Right renal cortex interstitium (tissue), 3 donors: ENCODE measurements at places on chromosomes 6 and 20. TPM values are rescaled to one million over a fixed set of nuclear protein-coding genes. Genes with fewer than 3 reads are reported as not detected.

The GABRR1 gene
- polyA plus RNA-seq = 3.0 TPM

- no peak for DNase-seq
Observed at GRCh38 chr20:41854765-41855164, 236.6 kb upstream of the CHD6 start.

DNA sequence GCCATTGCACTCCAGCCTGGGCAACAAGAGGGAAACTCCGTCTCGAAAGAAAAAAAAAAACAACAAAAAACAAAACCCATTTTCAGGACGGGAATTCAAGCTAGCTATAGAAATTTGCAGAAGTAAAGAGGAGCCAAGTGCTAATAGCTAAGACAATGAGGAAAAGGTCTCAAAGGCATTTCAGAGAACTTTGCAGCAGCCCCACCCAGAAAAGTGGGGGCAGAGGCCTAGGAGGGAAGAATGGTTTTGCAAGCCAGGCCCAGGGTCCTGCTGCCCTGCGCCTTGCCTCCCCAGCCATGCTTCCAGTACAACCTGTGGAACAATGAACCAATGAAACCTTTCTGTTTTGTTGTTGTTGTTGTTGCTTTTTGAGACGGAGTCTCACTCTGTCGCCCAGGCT, 38.3 kb upstream of the SAMHD1 start:
- no peak for DNase-seq

- no peak for DNase-seq
Observed at GRCh38 chr20:46214824-46215488, 93.3 kb downstream of the CDH22 start.

- DNase-seq = no peak
Observed at GRCh38 chr20:21272279-21272678, 30.9 kb upstream of the XRN2 start.

DNA sequence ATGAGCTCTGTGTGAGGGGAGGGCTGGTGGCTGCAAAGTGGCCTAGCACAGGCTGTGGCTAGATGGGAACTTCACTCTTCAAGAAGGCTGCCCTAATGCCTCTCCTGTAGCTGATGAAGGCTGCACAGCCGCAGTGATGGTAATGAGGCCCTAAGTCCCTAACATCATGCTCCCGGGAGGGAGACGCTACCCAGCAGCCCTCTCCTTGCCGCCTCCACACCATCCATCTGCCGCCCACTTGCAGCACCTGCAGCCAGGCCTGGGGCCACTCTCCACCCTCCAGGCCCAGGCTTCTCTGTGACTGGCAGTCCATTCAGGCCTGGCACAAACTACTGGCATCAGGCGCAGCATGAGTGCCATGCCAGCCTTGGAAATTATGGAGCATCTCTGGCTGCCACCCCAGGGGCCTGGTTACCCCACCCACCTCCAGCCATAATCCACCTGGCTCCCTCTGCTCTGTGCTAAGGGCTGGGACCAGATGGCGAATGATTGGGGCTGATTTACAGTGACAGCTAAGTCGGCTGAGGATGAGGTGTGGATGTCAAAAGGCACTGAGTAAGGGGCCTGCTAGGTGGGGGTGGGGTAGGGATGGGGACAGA, 284.2 kb downstream of the LRFN2 start:
- no peak for DNase-seq

DNA sequence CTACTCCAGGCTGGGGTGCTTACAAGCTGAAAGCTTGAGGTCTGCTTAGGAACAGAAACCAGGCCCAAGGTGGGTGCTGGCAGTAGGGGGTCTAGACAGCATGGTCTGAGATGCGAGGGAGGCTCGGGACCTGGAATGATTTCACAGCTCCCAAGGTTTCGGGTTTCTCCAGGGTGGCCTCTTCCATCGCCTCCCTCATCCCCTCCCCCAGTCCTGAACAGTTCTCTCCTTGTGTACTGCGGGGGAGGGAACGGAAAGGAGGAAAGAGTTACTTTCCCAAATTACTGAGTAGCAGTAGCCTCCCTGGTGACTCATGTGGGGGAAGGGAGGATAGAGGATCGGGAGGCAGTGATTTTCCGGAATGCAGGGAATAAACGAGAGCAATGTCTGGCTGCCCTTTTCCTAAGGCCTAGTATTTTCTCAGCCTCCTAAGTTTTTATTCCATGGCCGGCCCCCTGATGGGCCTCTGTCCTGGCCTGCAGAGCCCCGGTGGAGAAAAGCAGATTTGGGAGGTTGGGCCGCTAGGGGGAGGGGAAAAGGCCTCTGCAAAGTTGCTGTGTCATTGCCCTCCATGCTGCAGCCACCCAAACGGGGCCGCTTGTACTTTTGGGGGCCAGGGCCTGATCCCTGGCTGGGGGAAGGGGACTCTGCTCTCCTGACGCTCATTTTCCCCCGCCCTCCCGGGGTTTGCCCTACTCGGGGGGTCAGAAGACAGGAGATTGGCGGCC, 1.5 kb downstream of the BRD2 start:
- peak; percentile 88 for DNase-seq

DNA sequence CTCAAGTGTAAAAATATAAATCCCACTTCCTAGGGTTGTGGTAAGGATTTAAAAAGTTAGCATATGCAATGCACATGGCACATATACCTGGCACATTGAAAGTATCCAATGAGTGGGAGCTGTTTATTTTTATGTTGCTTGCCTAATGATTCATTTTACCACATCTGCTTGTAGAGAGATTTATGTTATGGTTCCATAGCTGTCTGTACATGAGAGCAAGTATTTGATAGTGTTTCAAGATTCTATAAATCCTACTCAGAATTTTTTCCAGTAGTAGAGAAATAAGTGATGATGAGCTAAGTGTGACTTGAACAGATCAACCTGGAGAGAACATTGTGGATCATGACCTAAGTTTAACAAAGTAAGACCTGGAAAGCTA, 125.3 kb upstream of the SPTLC3 start:
- no peak for DNase-seq

- DNase-seq = no peak
Observed at GRCh38 chr6:139547122-139547776, 172.8 kb upstream of the CITED2 start.

DNA sequence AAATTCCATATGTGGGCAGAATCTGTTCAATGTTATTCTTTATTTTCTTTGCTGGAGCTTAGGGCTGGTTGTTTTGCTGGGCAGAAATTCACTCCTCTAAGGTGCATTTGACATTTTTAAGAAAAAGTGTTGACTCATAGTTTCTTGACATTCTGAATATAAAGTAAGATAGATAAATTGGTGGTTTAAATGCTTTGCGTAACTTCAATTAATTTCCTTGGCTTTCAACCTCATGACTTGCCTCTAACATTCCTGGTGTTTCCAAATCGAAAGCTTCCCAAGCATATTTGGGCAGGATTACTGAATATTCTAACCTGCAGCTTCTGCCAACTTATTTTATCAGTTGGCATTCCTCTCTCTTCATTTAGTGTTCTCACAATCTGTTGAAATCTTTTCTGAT, 718.7 kb upstream of the ADGRB3 start:
- DNase-seq = no peak

DNA sequence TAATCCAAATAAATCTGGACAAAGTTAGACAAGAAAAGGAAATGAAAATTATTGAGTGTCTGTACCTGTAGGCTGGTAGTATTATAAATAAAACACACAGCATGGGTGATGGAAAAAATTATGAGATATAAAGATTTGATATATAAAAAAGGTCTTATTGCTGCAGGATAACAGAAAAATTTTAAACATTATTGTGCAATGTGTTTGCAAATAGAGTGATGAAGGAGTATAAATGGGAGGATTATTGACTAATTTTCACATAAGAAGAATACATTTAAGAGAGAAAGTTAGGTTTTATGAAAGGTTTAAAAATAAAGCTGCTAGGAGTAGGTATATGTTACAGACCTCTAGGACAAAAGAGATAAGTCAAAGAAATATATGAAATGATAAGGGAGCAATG, 336.7 kb upstream of the MAN1A1 start:
- no peak for DNase-seq
